ENCODE measurements at places on chromosomes 3 and 15.

DNA sequence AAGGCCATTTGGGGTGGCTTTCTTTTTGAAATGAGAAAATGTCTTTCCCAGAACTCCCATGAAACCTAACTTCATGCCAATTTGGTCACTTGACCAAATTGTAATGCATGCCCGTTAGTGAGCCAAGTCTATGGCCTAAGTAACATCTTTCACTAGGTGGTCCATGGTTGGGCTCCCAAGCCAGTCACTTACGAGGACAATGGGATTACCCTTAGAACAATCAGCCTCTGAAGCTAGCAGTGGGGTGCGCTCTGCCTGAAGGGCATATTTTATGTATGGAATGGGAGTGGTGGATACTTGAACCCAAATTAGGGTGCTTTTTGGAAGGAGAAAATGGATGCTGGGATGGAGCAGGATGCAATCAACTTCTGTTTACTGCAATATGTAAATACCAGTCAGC is 127.4 kb upstream of the GOLIM4 start:
- no peak for DNase-seq

GRCh38 chr3:177589041-177589650 is 391.9 kb upstream of the TBL1XR1 start:
- DNase-seq = no peak

- DNase-seq = no peak
Measured at GRCh38 chr3:123750659-123751420, 133.3 kb downstream of the MYLK start.

GRCh38 chr15:67762610-67763368 is 62.5 kb upstream of the SKOR1 start:
- DNase-seq = no peak

DNA sequence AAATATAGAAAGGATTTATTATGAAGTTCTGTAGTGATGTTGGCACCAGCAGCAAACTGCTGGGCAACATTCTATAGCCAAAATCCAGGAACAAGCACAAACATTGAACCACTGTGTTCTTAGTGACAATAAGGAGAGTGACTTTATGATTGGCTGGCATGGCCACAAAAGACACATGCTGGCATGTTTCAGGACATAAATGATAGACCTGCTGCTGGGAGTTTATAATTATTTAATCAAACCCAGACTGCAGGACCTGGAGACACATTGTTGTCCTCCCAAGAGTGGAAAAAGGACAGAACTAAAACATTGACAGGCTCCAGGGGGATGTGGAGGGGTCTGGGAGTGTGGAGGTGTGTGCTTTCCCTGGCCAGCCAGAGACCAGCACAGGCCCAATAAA is 255.3 kb upstream of the LRTM1 start:
- no peak for DNase-seq

GRCh38 chr3:16122155-16122554 is 52.3 kb upstream of the GALNT15 start:
- DNase-seq = no peak

All from stimulated activated CD8-positive, alpha-beta memory T cell treated with anti-CD3 and anti-CD28 coated beads, Interleukin-7, amount 100 ng/mL, for 1 hour (primary cell).